ENCODE measurements at places on chromosomes 13 and 19.

- no peak for DNase-seq
Observed at GRCh38 chr13:43776006-43776405, 10.8 kb downstream of the ENOX1 start.

DNA sequence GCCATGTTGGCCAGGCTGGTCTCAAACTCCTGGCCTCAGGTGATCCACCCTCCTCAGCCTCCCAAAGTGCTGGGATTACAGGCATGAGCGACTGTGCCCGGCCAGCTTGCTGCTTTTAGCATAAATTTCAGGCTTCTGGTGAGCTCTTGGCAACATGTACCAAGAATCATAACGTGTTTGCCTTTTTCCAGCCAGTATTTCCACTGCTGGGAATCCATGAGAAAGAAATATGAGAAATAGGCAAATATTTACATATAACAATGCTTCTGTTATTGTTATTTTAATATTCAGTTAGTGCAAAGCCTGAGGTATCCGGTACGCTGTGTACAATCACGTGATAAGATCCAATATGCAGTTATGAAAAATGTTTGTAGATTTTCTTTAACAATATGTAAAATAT is 29.2 kb upstream of the CERS4 start:
- DNase-seq, result no peak

DNA sequence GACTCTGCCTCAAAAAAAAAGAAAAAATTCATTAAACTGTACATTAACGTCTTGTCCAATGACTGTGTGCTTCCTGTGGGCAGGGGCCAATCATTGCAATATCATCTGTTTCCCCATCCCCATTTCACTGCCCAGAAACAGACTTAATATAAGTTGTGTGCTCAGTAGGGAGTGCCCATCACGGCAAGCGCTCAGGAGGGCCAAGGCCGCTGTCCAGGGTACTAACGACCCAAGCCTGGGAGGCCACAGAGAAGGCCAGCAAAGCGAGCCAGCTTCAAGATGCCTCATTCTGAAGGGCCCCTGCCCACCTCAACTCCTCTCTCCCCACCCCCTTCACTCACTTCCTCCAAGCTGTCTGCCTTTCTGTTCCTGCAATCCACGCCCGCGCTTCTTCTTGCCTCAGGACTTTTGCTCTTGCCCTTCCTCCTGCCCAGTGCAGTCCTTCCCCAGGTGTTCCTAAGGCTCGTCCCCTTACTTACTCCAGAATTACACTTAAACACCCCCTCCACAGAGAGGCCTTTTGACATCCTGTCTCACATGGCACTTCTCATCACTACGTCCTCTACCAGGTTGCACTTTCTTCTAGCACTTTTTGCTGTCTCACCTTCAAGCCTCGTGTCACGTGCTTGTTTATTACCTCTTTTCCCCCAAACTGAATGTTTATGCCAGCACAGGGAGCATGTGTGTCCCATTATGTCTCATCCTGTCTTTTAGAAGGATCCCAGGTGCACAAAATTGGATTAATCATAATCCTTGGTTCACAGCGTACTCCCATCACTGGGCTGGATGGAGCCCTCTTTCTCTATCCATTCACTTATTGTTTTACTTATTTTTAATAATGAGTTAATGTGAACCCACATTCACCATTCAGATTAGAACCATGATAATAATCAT is 11.3 kb upstream of the POU2F2 start:
- DNase-seq, result no peak

DNA sequence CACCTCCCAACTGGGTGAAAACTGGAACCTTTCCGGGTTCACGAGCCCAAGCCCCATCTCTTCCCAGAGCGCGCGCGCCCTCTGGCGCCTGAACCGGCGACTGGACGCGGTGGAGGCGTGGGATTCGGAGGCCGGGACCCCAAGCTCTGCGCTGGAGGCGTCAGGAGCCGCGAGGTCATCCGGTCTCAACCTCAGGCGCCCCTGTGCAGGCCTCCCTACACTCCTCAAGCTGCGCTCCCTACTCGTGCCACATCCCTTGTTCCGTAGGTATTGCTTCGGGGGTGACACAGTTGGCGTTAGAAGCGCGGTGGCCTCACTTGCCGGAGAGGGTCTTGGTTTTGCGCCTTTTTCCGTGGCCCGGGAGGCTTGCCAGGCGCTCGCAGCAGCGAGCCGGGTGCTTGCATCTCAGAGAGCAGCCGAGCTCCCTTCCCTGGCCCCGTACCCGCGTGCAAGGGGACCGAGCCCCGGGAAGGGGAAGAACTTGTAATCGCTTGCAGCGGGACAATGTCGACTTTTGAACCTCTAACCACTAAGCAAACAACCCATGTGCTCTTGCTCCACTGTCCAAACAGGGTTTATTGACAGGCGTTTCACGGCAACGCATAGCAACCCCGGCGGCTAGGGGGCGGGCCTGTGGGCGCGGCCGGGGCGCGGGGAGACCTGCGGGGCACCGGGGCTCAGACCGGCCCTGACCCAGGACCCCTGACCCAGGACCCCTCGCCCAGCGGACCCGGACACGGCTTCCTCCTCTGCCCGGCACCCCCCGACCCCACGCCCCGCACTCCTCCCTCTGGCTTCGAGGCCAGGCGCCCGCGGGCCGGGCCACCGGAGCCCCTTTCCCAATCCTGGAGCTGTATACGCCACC is 8.5 kb downstream of the CDX2 start:
- no peak for DNase-seq

DNA sequence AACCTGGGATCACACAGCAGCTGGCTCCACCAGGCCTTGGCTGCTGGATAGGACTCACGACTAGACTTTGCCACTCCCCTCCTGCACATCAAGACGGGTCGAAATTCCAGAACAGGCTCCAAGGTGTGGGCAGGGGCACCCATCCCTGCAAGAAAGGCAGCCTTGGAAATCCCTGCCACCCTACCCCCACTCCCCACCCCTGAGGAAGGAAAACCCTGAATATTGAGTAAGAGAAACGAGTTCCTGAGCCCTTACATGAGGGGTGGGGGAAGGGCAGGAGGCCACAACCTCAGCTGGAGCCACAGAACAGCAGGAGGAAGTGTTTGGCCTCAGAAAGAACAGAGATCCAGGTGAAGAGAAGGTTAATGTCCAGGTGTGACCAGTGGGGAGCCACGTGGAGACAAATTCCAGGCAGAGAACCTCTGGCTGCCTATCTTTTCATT is 20.1 kb downstream of the DEDD2 start:
- no peak for DNase-seq

DNA sequence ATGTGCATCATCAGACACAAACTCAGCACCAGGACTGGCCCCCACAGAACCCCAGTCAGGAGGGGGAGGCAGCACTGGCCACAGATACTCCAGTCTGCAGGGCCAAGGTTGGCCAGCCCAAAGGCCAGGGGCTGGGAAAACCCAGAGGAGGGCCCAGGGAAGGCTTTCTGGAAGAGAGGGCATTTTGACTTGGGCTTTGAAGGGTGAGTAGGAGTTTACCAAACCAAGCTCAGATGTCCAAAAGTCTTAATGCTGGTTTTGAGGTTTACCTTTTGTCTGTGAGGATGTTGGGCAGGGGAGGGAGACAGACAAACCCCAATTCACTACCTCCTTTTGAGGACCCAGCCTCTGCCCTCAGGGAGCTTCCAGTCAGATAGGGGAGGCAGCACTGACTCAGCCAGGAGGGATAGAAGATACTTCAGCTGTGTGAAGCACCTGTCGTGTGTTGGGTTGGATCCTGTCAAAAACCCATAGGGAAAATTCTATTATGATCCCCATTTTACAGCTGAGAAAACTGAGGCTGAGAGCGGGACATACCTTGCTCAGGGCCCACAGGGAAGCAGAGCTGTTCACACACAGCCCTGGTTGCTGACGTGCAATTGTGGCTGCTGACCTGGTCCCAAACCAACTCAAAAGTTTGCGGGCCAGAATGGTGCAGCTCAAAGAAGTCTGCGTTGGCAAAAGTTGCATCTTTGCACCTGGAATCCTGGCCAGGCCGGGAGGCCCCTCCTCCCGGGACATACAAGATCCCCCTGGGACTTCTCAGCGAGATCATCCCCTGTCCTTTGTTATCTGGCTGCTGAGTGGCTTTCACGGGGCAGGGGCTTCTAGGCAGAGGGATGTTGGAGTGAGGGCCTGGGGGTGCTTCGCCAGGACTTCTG is 13.1 kb downstream of the CILP2 start:
- DNase-seq, result no peak

- DNase-seq, result no peak
Observed at GRCh38 chr13:110499621-110500281, 61.8 kb downstream of the RAB20 start.

GRCh38 chr13:28528848-28529247 is 33.9 kb upstream of the FLT1 start:
- no peak for DNase-seq

- DNase-seq, result no peak
Observed at GRCh38 chr13:39538816-39539790, 63.9 kb downstream of the LHFPL6 start.

DNA sequence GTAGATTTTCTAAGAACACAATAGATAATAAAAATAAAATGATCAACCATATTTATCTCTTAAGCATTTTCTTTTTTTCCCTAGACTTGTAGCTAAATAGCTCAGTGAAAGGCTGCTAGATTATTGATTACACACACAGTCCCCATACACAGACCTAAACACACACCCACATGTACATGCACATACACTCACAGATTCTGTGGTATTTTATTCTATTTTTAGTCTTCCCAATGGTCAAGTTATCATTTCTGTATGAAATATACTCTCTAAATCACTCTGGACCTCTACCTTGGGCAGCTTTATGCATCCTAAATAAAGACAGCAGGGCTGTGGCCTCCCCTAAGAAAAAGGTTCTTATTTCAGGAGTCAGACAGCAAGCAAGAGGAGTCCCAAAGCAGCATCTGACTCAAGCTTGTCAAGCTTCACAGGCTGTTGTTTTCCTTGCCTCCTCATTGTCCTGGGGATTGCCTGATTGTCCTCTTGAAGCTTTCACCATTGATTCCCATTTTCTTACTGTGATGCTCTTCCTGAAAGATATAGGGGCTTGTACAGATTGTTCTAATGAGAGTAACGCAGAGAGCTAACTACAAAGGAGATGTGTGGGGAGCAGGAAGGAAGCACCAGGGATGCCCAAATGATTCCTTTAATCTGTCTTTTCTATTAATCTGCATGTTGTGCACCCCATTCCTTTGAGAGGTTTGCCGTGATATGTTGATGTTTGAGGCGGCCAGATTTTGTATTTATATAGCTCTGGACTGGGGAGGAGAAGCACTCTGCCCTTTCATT is 986.5 kb downstream of the PCDH17 start:
- DNase-seq, result no peak

GRCh38 chr13:110907951-110908898 is 6.6 kb downstream of the ANKRD10 start:
- no peak for DNase-seq

DNA sequence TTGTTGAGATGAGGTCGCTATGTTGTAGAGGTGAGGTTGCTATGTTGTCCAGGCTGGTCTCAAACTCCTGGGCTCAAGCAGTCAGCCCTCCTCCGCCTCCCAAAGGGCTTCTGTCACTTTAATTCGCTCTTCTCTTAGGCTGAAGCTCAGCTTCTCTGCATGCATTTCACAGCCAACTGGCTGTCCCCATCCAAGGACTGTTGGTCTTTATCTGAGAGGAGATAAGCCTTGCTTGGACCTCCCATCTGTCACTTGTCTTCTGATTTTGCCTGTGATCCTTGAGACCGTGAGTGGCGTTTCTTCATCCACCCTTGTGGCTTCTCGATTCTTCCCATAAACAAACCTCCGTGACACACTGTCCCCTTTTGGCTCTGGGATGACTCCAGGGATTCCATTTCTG is 24.4 kb downstream of the CERS1 start:
- no peak for DNase-seq

- no peak for DNase-seq
Observed at GRCh38 chr13:60617991-60618733, 221.1 kb downstream of the TDRD3 start.

GRCh38 chr19:16423891-16424290 is 47.9 kb downstream of the EPS15L1 start:
- no peak for DNase-seq

DNA sequence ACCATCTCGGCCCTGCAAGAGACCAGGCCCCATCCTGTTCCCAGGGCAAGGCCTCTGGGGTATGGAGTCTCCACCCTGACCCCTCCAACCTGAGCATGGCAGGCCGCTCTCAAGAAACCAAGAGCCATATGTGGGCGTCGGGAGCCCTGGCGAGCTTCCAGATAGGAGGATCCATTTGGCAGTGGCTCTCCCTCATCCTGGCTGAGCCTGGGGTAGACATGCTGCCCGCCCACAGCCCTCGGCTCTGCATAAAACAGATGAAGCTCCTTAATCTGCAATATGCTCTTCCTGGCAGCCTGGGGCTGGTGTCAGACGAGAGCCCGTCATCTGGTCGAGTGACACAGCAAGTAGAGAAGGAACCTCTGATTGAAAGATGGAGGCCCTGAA is 6.1 kb downstream of the ATP13A1 start:
- DNase-seq, result peak; percentile 12

DNA sequence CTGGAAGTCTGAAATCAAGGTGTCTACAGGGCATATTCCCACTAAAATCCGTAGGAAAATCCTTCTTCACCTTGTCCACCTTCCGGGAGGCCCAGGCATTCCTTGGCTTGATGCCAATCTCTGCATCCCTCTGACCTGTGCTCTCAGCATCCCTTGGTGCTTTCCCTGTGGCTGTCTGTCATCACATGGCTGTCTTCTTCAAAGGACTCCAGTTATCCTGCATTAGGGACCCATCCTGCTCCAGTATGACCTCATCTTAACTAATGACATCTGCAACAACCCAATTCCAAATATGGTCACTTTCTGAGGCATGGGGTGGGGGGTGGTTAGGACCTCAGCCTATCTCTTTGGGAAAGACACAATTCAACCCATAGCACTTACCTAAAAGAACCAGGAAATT is 423.8 kb downstream of the IRS2 start:
- DNase-seq, result no peak

DNA sequence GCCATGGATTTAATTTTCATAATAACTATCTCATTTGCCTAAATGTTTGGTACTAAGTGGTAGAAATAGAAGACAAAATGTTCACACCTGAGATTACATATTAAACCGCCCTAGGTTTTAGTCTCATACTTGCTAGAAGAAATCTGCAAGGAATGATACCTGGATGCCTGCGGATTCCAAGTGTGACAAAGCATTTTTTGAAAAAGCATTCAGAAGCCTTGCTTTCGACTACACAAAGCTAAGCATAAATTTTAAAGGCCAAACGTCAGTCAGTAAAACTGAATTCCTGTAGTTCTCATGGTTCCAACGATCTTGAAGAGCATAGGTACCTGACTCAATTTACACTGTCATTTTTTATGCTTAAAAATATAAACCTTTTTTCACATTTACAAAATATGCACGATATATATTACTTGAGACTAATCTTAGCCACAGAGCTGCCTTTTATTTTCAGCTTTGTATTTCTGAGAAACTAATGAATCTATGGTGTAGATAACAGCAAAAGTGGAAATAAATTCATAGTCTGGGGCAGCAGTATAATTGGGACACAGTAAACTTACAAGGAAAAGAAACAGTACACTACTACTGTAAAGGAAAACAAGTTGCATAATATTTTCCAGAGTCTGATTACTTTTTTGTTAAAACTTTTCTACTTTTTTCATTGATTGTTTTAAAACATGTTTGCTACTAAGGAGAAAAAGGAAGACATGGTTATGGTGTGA is 1.2 kb upstream of the LRRC63 start:
- DNase-seq, result no peak
